Activated CD4-positive, alpha-beta memory T cell treated with anti-CD3 and anti-CD28 coated beads, Interleukin-2, amount 10 ng/mL, durations not matched to agents 7 days and 5 days (primary cell): ENCODE measurements at places on chromosomes 12 and 14.

DNA sequence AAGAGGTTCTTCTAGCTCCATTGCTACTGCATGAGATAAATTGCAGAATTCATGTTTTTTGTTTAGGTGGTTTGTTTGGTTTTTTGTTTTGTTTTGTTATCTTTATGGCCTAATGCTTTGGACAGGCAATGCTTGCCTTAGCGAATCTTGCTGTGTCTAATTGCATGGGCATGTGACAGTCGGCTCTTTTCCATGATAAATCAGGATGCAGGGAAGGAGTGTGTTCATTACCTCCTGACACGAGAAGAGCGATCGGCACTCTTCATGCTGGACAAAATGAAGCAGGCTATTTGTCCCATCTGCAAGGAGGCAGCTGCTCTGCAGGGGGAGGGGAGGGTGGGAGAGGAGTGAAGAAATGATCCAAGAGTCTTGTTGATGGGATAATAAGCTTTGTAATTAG is 6.5 kb downstream of the CCDC60 start:
- no peak for DNase-seq

GRCh38 chr12:20142316-20142715 is 226.0 kb upstream of the PDE3A start:
- DNase-seq, result no peak

DNA sequence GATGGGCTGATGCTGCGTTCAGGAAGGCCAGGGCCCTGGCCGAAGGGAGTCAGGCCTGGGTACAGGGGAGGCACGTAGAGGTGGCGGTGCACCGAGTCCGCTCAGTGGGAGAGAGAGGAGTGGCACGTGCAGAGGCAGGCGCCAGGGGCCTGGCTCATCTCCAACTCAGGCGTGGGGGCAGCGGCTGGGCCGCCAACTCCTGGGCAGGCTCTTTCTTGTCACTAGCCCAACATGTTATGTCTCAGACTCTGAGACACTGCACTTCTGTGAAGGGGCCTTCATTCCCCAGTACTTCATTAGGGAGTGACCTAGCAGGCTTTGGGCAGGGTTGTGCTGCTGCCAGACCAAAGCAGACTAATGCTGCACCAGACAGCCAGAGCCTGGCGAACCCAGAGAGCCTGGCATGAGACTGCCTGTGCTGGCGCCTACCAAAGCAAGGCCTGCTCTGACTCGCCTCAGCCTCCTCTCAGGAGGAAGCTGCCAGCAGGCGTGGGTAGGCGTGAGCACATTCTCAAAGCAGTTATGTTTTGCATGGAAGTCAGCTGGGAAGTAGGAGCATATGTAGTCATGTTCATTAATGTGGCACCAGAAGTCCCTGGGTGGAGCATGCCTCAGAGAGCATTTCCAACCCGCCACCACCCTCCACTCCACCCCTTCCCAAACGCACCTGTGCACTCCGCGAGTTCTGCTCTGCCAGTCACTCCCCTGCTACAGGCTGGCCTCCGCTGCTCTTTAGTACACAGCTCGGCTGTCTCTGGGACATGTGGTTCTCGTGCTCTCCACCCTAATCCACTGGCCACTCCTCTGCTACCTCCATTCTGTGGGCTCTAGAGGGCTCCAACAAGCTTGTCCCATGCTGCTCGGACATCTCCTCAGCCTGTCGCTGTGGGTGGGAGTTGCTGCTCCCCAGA is 9.7 kb downstream of the CKB start:
- DNase-seq, result no peak

DNA sequence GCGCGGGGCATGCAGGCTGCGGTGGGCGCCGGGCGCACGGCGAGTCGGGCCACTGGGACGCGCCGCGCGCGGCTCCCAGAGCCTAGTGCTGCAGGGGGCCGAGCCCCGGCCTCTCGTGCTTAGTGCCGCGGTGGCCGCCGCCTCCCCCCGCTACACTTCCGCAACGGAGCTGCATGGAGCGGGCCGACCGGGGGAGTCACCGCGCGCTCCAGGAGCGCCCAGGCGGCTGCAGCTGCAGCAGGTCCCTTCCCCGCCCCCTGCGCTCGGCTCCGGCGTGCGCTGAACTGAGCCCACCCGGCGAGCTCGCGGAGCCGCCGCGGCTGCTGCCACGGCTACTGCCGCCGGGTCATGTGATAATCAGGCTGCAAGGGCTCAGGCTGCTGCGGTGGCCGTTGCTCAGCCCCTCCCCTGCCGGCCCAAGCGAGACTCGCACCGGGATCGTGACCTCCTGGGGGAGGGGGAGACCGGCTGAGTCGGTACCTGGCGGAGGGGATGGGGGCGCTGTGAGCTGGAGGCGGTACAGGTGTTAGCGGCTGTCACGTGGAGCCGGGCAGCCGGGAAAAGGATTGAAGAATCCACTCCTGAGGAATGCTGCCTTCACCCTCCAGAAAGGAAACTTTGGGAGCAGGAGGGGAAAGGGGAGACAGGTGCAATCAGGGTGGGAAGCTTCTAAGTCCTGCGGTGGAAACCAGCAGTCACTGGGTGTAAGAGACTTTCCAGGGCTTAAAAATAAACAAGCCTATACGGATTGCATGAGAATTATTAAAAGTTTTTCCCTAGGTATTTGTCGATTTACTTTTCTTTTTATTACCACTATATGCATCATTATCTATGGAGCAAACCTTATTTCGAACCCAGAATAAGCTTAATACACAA is at the start of gene PPM1H:
TSS of gene PPM1H (minus strand) at position 352 of the 876 bp plus-strand sequence. CDS start 414 bp downstream, outside the sequence.
- DNase-seq, result peak; percentile 20

GRCh38 chr12:90519285-90519684 is 435.7 kb downstream of the CCER1 start:
- DNase-seq, result no peak

DNA sequence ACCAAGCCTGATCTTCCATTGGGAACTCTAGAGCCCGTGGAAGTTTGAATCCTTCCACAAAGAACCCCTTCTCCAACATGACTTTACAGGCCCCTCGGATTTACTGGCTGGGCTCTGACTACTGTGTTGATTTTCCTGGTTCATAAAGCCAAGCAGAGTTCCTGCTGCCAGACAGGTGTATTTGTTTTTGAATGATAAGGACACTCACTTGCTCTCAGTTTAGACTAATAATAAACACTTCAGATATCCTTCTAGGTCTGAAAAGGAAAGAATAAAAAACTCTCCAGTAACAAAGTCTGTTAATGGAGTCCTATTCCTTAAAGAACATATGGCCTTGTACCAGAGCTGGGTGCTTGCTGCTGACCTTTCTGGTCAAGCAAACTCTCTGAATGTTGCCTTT is 31.0 kb downstream of the SIX1 start:
- no peak for DNase-seq

- DNase-seq, result peak; percentile 80
Observed at GRCh38 chr12:48183091-48183875, at the start of gene CCDC184. TSS of gene CCDC184 (plus strand) at chr12:48183644. CDS start at chr12:48184123, 479 bp downstream.

DNA sequence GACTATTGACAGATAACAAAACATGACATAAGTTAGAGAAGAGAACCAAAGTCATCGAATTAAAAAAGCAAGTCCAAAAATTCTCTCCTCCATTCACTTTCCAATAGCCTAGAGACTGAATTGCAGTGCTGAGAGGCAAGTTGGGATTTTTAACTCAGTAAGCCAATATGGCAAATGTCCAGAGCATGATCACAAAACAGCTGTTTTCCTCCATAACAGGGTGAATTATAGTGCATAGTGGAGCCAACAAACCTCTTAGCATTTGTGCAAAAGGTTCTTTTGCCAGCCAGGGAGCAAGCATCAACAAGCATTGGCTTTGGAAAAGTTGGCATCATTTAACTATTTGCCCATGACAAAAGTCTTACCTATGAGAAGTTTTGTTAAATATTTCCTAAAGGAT is 458.8 kb upstream of the NOVA1 start:
- no peak for DNase-seq

DNA sequence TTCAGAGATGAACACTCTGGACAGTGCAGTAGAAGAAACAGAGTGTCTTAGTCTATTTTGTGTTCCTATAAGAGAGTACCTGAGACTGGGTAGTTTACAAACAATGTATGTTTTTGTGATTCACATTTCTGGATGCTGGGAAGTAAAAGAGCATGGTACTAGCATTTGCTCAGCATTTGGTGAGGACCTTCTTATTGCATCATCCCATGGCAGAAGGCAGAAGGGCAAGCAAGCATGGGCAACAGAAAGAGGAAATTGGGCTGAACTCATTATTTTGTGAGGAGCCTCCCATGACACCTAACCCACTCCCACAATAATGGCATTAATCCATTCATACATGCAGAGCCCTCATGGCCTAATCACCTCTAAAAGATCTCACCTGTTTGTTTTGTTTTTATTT is 8.0 kb downstream of the ANKS1B start:
- DNase-seq, result no peak

GRCh38 chr12:91432089-91432488 is 249.5 kb upstream of the DCN start:
- DNase-seq, result no peak

DNA sequence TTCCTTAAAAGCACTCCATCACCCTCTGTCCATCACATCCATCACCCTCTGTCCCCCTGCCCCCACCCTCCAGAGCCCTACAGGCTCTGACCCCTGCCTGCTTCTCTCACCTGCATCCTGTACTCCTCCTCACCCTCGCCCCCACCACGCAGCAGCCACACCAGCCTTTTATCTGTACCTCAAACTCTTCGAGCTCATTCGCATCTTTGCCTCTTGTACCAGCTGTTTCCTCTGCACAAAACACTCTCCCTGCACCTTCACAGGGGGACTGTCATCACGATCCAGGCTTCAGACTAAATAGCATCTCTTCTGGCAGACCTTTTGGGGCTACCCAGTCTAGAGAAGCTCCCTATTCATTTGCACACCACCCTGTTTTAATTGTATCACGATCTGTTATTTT is 24.1 kb downstream of the TMEM229B start:
- DNase-seq, result no peak

GRCh38 chr12:45959728-45960127 is 30.6 kb downstream of the SCAF11 start:
- DNase-seq, result no peak

DNA sequence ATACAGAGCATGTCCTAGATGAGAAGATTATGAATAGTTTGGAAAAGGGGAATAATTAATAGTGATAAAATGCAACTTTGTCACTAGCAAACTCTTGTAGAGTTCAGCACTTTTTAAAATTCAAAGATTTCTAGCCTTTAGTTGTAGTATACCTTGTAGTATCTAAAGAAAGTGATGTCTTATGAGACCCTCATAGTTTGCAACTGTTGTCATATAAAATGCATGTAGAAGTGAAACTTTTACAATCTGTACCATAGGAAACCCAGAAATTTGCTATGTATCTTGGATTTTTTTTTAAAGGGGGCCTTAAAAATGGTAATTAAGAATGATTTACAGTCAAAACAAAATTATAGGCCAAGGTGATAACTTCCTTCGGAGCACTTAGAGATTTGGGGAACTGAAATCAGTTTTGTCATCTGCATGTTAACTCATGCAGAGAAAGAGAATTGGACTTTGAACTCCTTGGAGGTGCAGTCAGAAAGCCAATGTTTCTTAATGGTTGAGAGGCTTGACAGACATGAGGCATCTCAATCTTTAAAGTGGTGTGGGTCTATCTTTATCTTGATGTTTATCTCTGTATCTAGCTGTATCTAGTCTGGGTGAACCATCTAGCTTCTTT is 1.3 kb downstream of the LRRK2 start:
- DNase-seq, result no peak

DNA sequence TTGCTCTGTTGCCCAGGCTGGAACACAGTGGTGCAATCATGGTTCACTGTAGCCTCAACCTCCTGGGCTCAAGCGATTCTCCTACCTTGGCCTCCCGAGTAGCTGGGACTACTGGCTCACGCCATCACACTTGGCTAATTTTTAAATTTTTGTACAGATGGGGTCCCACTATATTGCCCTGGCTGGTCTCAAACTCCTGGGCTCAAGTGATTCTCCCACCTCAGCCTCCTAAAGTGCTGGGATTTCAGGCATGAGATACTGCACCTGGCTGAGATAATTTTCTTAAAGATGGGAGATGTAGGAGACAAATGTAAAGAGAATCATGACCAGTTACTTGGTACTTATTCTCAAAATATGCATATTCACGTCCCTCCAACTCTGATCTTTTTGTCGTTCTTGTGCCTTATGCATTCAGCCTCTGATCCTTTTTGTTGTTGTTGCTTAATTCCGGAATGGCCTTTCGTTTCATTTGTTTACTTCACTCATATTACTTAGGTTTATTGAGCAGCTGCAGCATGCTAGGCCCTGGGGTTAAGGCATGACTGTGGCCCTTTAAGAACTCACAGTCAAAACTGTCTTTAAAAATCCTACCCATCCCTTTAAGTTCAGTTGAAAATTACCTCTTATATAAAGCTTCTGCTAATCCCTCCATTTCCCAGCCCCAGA is 8.9 kb downstream of the RBMS2 start:
- DNase-seq, result no peak

- DNase-seq, result no peak
Observed at GRCh38 chr12:21434699-21435098, 2.8 kb upstream of the PYROXD1 start.

DNA sequence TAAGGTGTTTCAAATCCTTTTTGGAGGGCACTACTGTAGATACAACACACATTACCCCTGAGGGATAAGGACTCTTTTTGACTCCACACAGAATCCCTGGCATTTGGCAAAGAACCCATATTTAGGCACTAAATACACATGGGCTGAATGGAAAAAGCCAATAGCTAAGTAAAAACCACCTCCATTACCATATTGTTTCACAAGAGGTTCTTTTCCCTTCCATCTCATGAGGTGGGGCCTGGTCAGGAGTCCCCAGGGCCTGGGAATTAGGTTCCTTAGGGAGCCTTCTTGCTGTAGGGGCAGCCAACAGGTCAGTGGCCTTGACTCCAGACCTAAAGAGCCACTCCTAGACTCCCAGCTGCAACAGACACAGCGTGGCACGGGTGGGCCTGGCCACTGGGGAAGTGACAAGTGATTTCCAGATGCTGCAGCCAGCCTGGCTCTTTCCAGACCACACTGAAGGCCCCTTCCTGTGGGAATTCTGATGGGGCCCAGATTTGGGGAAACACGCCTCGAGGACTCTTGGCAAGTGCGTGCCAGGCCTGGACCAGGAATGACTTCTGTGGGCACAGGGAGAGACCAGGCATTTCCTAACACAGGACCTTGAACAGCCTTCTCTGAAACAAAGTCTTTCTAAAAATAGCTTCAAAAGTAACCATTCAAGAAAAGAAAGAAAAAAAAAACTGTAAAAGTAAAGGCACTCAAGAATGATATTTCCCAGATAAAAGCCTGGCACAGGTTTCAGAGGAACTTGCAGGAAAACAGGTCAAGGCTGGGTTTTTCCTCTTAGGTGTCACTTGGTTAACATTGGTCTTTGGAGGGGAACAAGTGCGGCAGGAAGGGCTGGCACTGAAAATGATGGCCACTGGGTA is 18.1 kb downstream of the SSH1 start:
- no peak for DNase-seq

GRCh38 chr12:65170209-65170881 is 962 bp downstream of the LEMD3 start:
- peak; percentile 72 for DNase-seq

- DNase-seq, result no peak
Observed at GRCh38 chr14:96197969-96198368, 6.7 kb upstream of the BDKRB2 start.
